ENCODE measurements at places on chromosomes 16 and 17. TPM values are rescaled to one million over a fixed set of nuclear protein-coding genes. Genes with fewer than 3 reads are reported as not detected.

Gene ABCA3
- 3.4 TPM for total RNA-seq

Gene SPAG5
- 30.3 TPM for total RNA-seq

DNA sequence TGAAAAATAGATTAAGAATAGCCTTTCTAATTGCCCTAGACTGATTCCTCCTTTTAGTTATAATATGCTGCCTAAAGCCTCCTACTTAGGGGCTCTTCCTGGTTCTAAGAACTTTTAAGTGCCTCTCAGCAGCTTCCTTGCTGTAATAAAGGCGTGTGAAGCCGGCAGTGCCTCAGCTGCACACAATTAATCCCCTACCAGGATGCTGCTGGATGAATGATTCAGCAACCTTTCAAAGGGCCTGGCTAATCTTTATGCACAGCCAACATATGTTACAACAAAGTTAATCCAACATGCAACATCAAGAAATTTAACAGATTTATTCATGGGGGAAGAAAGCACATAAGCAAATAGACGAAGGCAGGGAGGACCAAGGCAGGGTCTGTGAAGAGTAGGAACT lies 145.2 kb downstream of the PMP22 start:
- DNase-seq = no peak

GRCh38 chr16:66451548-66451947 lies 24.5 kb downstream of the BEAN1 start:
- no peak for DNase-seq

DNA sequence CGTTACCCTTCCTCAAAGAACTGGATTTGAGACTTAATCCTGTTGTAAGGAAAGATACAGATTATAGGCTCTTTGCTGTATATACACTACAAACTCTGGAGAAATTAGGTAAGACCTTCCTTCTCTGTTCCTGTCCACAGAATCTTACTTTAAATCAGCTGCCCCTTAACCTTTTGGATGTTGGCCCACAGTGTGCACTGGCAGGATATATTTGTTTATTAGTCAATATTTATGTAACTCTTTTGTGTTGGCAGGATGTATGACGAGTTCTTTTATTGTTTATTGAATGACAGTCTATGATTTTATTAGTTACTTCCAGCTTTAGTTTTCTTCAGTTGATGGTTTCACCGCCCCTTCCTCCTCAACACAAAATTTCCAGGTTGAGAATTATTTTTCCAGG lies 19.7 kb downstream of the LRRC36 start:
- no peak for DNase-seq

Gene ETV4
- total RNA-seq = 0.70 TPM

Gene PIRT
- 7.6 TPM for total RNA-seq

- DNase-seq = no peak
These were observed 175.7 kb downstream of the RGS9 start for GRCh38 chr17:65312718-65313377.

GRCh38 chr17:65292430-65292829 lies 155.3 kb downstream of the RGS9 start:
- no peak for DNase-seq

Gene ESRP2
- total RNA-seq = 46.6 TPM

DNA sequence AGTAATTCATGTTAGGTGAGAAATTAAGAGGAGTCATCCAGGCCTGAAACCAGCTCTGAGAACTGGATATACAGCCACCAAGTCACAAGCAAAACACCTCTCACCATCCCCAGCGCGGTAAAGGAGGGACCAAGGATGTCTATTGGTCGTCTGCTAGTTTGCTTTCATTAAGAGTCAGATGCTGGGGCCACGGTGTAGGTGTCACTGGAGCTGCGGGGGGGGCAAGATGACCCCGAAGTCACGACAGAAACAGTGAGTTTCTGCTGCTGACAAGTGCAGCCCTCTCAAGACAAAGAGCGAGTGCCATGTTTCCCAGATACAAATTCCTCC lies 790 bp downstream of the NCBP3 start:
- peak; percentile 41 for DNase-seq

- no peak for DNase-seq
These were observed 159.6 kb upstream of the MPHOSPH6 start for GRCh38 chr16:82329504-82330192.

DNA sequence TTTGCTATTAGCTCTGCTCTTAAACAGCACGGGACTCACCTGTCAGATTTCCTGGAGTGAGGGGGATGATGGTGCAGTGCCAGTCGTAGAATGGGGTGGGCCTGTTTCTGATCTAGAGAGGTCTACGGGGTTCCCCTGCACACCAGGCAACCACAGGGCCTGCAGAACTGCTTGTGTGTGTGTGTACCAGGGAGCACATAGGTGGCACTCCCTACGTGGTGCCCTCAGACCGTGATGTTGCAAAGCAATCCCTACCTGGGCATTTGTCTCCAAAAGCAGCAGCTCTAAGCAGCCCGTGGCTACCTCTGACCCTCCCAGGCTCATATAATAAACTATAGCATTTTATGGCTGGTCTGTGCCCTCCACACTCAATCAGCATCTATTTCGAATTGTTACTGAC lies 38.5 kb downstream of the MPRIP start:
- DNase-seq = peak; percentile 16

GRCh38 chr16:1009358-1010150 lies 28.0 kb downstream of the SOX8 start:
- no peak for DNase-seq

GRCh38 chr17:74354123-74354522 lies 7.5 kb downstream of the BTBD17 start:
- DNase-seq = peak; percentile 77

- no peak for DNase-seq
These were observed 37.4 kb upstream of the NLRP1 start for GRCh38 chr17:5621729-5622128.

DNA sequence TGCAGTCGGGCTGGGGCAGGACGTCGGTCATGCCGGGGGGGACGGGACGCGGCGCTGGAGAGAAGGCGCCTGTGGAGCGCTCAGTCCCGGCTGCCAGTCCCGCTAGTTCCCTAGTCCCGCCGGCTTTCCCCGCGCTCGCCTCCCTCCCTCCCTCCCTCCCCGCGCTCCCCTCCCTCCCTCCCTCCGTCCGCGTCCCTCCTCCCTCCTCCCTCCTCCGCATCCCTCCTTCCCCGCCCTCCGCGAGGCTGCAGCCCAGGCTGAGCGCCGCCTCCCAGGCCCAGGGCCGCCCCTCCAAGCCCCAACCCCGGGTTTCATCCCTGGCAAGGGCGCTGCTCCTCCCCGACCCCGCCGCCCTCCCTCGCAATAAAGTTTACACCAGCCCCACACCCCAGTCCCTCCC lies 34.8 kb downstream of the TIMM22 start:
- DNase-seq = no peak

Gene KIF2B
- total RNA-seq = not detected

- DNase-seq = no peak
These were observed 115.1 kb upstream of the ANKFN1 start for GRCh38 chr17:56038131-56038530.

- DNase-seq = no peak
These were observed 3.8 kb downstream of the ZNF821 start for GRCh38 chr16:71880176-71880575.

Gene OR2C1
- 0.22 TPM for total RNA-seq

All from mucosa of descending colon (tissue), 3 donors.